HFFc6 (cell line): ENCODE measurements at places on chromosomes 11 and 22.

- no peak for DNase-seq
These were observed 3.4 kb upstream of the WBP2NL start for GRCh38 chr22:41995211-41995610.

DNA sequence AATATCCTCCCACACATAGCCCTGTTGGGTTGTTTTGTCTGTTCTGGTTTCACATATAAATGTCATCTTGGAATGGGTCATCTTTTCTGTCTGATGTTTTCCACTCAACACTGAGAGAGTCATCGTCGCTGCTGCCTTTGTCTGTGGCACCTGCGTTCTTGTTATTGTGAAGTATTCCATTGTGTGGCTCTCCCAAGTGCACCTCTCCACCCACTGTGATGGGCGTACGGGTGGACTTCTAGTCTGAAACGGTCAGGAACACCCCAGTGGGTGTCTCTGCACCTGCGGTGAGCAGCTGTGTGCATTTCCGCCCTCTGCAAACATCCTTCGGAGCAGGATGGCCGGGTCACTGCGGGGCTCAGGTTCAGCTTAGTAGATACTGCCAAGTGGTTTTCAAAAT lies 34.5 kb upstream of the RTL6 start:
- DNase-seq: no peak

DNA sequence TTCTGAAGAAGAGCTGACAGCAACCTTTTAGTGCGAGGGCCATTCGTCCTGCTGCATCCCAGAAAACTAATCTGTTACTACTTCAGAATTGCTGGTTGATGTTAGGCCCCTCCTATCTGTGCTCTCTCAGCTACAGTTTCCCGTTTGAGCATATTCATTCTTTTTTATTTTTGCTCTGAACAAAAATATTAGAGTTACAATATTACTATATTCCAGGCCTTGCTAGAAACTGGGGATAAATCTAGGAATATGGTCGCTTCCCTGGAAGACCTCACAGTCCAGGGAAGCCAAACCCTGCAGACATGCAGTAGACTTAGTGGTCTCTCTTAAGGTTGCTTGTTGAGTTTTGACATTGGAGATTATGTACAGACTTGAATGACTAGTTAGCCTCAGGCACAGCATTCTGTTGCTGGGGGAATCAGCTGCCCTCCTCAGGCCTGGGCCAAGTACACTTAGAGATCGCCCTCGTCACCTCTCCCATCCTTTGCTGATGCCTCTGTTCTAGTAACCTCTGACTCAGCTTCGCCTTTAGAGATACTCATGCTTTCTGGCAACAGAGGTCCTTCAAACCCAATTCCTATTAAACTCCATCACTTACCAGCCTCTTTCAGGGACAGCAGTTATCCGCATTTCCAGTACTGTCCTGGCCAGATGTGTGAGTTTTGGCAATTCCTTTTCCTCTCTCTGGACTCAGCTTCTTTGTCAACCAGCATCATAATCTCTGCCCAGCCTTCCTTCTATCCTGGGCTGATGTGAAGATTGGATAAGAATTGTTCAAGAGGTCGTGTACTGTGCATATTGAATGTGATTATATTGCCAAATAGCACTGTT lies 698 bp upstream of the ANAPC15 start:
- DNase-seq: peak; percentile 95

GRCh38 chr11:33751878-33752277 lies 15.7 kb upstream of the CD59 start:
- no peak for DNase-seq

DNA sequence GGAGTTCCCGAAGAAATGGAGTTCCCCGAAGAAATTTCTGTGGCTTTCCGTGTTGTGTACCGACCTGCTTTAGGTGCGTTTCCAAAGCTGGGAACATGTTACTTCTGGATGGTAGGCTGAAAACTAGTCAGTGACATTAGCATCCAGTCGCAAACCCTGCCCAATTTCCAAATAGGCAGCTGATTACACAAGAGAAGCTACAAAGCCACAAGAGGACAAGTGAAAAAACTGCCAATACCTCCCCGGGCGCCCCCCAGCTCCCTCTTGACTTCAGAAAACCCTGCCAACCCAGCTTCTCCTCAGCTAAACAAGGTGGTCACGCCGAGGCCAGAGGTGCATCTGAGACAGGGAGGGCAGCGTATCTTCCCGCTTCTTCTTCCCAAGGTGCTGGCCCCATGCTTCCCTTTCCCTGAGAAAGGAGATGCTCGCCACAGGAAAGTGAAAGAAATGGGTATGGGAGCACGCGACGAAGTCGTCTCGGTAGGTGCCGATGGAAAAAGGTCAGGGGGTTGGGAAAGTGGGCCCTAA lies 551 bp downstream of the AGBL2 start:
- no peak for DNase-seq

GRCh38 chr11:66866511-66866986 lies 9.7 kb downstream of the LRFN4 start:
- DNase-seq: no peak

GRCh38 chr11:57322256-57323166 lies 2.2 kb downstream of the TNKS1BP1 start:
- DNase-seq: peak; percentile 98

DNA sequence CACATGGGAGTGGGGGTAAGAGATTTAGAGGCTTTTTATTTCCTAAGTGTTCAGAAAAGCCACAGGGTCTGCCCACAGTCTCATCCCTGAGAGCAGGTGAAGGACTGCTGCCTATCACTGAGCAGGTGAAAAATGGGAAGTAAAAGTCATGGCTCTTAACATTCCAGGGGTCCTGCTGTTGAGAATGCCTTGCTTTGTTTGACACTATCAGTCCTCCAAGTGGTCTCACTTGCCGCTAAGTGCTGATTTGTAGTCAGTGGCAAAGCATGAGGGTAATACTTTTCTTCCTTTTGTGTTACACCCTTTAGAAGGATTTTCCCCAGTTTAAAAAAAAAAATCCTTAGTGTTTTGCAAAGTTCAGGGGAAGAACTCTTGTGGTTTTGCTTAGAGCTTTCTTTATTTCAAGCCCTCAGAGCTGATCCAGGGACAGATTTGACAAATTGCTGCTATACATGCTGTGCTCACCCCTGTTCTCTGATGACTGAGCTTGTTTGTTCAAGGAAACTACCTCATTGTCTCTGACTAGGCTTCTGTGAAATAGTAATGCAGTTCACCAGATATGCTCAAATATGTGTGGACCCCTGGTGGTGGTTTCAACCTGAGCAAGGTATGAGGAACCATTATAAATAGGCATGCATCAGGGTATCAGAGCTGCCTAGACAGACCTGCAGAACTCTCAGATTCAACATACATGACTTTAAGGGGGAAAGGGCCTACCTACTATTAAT lies 141.0 kb downstream of the ARHGAP42 start:
- no peak for DNase-seq

DNA sequence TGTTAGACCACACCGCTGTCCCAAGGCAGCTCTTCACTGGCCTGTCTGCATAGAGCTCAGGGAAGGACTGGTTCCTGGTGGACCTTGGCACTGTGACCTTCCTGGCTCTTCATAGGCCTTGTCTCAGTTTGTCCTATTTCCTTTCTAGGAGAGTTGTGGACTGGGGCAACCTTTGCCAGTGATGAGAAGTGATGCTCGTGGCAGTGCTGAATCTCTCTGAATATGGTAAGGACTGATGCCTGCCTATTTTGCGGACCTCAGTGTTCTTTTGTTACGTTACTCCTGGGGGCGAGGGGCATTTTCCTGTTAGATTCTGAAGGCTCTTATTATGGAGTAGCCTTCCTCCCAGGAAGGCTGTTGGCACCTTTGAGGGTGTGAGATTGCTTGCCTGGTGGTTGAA lies 24.2 kb downstream of the CABIN1 start:
- no peak for DNase-seq

- no peak for DNase-seq
These were observed 59.5 kb downstream of the FAM168A start for GRCh38 chr11:73538381-73538872.

- no peak for DNase-seq
These were observed 77.6 kb upstream of the RTL6 start for GRCh38 chr22:44575381-44576268.

DNA sequence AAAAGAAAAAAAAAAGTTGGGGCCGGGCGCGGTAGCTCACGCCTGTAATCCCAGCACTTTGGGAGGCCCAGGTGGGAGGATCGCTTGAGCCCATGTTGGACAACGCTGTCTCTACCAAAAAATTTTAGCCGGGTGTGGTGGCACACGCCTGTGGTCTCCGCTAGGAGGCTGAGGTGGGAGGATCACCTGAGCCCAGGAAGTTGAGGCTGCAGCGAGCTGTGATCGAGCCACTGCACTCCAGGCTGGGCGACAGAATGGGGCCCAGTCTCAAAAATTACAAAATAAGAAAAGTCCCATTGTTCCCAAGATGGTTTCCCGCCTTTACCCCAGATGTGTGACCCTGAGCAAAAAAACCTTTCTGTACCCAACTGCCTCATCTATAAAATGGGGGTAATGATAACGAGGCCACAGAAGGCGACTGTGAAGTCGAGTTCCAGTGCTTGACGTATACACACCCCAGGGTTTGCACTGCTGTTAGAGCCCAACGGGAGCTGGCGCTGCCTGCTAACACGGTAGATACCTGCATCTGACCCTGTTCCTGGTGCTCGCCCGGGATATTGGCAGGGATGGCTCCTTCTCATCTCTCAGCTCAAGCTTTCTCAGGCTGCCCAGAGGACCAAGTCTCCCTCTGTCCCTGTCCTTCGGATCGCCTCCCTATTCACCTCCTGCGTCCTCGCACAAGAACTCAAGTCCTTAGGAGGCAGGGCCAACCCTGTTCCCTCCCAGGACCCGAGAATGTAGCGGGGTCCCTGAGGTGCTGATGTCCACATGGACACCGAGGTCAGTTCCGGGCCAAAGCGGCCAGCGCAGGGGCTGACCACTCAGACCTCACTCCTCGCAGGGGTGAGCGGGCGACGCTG lies 1.1 kb upstream of the RPLP2 start:
- peak; percentile 69 for DNase-seq

GRCh38 chr11:114386131-114386530 lies 14.2 kb downstream of the C11orf71 start:
- no peak for DNase-seq

DNA sequence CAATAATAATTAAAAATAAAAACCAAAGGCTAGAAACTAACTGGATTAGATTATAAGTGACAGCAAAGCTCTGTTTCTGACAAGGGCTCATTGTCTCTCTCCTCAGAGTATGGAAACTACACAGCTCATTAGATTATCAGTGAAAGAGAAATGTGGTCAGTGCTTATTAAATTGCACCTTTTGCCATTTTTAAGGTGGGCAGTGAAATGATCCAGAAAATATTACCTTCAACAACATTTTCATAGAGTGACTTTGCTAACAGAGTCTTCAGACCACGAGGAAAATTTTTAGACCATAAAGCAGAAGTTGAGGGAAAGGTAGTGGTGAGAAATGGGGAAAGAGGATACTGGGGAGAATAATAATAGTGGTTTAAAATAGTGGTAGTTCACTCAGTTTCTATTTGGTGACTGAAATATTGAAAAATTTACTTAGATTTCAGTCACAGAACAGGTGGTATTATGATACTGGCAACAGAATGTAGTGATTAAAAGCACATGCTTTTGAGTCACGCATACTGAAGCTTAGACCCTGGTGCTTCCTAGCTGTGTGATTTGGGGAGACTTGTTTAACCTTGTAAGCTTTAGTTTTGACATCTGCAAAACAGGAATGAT lies 684.0 kb upstream of the CCDC90B start:
- DNase-seq: no peak

GRCh38 chr22:48309115-48309705 lies 1518.5 kb downstream of the BRD1 start:
- no peak for DNase-seq

DNA sequence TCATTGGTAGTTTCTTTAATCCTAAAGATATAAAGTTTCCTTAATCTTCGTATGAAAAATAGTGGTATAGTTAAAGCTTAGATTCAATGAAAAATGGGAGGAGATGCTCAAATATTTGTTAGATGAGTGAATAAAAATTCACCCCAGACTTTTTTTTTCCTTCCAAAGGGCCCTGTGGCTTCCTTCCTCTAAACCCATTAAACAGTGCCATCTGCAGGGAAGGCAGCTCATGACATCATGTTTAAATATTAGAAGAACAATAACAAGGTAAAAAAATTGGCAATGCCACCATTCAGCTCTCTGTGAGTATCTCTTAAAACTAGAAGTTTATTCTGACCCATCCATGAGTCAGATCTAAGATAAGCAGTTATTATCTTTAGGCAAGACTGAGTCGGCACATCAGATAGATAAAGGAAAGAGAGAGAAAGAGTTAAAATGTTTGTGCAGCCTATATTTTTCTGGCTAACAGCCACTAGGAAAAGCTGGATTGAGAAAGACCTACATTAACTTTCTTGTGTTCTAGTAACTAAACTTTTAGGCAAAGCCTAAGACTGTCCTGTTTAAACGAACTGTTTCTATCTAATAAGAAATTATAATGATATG lies 19.1 kb upstream of the OOSP1 start:
- peak; percentile 67 for DNase-seq

DNA sequence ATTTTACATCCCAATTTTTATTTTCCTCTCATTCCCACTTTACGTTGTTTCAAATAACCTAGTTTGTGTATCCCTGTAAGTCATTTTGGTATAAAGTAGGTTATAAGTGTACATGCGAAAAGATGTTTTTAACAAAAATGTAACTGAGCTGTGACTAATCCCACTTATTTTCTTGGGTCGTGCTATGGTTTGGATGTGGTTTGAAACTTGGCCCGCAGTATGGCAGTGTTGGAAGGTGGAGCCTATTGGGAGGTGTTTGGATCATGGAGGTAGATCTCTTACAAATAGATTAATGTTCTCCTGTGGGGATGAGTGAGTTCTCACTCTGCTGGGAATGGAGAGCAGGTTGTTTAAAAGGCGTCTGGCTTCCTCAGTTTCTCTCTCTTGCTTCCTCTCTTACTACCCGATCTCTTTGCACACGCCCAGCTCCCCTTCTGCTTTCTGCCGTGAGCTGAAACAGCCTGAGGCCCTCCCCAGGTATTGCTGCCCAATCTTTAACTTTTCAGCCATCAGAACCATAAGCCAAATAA lies 7.2 kb downstream of the RPL27A start:
- no peak for DNase-seq

DNA sequence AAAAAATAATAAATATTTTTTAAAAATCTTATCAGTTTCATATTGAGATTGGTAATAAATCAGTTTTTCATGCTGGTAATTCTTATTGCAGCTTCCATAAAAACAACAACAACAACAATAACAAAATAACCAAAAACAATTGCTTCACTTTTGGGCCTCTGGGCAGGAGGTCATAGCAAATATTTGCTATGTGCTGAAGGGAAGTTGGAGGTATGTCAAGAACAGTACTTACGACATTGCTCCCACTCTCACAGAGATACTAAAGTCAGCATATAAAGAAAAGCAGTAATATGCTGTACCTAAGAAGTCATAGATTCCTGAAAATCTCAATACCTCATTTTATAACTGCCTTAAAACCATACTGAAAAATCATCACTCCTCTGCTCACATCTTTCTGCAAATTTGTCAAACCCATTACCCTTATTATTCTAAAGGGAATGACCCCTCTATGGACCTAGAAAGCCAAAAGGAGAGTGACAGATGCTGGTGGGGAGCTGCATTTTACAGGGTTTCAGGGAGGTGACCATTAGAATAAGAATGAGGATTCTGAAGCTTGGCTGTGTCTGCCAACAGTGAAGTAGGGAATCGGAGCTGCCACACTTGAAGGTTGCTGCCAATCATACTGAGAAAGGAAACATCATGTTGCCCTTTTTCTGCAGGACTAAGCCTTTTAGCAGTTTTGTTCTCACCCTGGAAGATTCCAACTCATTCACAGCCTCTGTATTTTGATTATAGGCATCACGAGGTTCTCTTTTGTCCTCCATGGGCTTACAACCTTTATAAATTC lies 742.9 kb downstream of the LRRC4C start:
- DNase-seq: no peak
